ENCODE measurements at places on chromosomes 6 and 20.
A peak's percentile ranks its signal among the peaks of the same experiment; 100 is the strongest.

- DNase-seq, result no peak
These were observed 9.7 kb upstream of the FBXL4 start for GRCh38 chr6:98957450-98957849.

DNA sequence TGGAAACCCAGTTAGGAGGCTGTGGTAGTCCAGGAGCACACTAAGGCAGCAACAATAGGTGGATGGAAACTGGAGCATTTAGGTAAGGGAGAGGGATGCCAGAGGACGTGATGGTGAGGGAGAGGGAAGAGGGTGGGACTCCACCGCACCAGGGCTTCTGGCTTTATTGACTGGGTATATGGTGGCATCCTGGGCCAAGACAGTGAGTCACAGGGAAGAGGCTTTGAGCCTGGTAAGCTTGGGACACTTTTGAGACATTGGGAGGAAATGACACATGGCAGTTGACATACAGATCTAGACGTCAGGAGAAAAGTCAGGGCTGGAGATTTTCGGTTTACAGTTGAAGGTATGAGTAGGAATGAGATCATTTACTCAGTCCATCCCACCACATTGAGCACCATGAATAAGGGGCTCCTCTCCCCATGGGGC lies 14.9 kb downstream of the NT5E start:
- no peak for DNase-seq

GRCh38 chr6:21840428-21840827 lies 246.9 kb downstream of the SOX4 start:
- DNase-seq, result no peak

GRCh38 chr6:157944983-157945931 lies 36.4 kb upstream of the SYNJ2 start:
- DNase-seq, result no peak

GRCh38 chr6:24719125-24719971 lies at the start of gene C6orf62:
Gene C6orf62, minus strand, starts transcription at chr6:24719154. Its CDS starts 486 bp downstream, at chr6:24718668.
- DNase-seq, result peak; percentile 21

GRCh38 chr6:146543211-146543939 lies at the start of gene RAB32:
Gene RAB32, plus strand, starts transcription at chr6:146543833. Its CDS starts 39 bp downstream, at chr6:146543872.
- peak; percentile 62 for DNase-seq

GRCh38 chr6:117951783-117952182 lies 44.7 kb downstream of the SLC35F1 start:
- DNase-seq, result no peak

DNA sequence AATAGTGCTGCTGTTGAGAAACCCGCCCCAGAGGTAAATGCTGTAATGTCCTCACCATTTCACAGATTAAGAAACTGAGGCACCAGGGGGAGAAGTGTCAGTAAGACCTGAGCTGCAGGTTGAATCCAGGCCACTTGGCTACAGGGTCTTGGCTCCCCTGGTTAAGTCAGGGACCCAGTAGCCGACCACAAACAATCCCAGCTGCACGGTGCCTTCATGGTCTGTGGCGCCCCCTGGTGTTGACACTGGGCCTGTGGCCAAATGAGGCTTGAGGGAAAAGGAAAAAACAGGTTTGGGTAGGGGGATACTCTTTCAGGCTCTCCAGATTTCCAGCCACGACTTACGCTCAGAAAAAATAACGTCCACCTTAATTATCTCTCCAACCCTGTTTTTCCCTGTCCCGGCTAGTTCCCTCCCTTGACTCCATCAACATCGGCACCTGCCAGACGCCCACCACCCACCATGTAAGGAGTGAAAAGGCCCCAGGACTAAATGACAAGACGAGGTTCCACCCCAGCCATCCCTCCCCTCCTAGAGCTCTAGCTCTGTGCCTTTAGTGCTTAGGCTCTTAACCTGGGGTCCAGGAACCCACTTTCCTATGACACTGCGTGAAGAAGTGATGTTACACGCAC lies 47.7 kb upstream of the POLR1H start:
- DNase-seq, result peak; percentile 30

- DNase-seq, result no peak
These were observed 212.3 kb upstream of the HEY2 start for GRCh38 chr6:125537090-125537489.

GRCh38 chr6:146154197-146154596 lies 125.3 kb downstream of the GRM1 start:
- no peak for DNase-seq

- no peak for DNase-seq
These were observed 45.8 kb downstream of the ANKRD60 start for GRCh38 chr20:58182521-58183140.

- no peak for DNase-seq
These were observed 54.9 kb downstream of the BCAS1 start for GRCh38 chr20:54015496-54015895.

GRCh38 chr6:158042245-158042798 lies 60.7 kb downstream of the SYNJ2 start:
- no peak for DNase-seq

DNA sequence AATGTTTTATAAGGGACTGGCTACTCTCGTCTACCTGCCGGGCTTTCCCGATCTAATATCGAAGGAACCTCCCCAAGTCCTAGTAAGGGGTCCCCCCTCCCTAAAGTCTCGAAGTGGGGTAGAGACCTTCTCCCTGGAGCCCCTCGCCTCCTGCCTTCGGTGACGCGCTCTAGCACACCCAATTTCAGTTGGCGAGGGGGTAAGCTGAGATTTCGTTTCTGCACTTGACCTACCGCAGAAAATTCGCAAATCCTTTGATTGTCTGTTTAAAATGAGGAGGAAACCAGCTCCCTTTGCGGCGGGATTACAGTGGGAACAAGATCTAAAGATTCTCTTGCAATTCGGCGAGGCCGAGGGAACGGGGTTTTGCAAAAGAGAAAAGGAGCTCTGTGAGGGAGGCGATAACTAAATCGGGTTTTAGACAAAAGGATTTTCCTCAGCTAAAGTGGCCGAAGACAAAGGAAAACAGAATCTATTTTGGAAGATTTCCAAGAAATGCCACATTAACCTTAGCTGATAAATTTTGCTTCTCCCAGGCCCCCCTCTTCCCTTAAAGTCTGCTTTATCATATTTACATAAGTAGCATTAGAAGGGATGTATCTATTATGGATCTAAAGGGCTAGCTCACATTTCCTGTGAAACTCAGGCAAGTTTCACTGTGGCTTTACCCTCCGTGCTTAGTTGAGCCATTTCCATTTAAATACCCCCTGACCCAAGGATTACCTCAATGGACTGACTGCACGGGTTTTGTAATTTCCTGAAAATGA lies 8.4 kb downstream of the SIM1 start:
- no peak for DNase-seq

- DNase-seq, result no peak
These were observed 126.9 kb downstream of the KCNQ5 start for GRCh38 chr6:72748759-72749158.

GRCh38 chr6:42255050-42255449 lies 37.4 kb upstream of the MRPS10 start:
- DNase-seq, result no peak

- DNase-seq, result no peak
These were observed 63.0 kb downstream of the RIPOR2 start for GRCh38 chr6:24872779-24873178.
